CD4-positive, alpha-beta T cell treated with Interleukin-1 beta for 1 hour (primary cell): ENCODE measurements at places on chromosomes 5 and 9.

- DNase-seq = no peak
These were observed 55.1 kb downstream of the MRPL36 start for GRCh38 chr5:1744393-1745122.

- DNase-seq = no peak
These were observed 137.2 kb downstream of the SREK1 start for GRCh38 chr5:66281294-66281693.

- DNase-seq = no peak
These were observed 565.0 kb downstream of the DMRTA1 start for GRCh38 chr9:23011669-23012068.

GRCh38 chr9:89372230-89372816, 54.0 kb downstream of the SECISBP2 start:
- DNase-seq = peak; percentile 66

DNA sequence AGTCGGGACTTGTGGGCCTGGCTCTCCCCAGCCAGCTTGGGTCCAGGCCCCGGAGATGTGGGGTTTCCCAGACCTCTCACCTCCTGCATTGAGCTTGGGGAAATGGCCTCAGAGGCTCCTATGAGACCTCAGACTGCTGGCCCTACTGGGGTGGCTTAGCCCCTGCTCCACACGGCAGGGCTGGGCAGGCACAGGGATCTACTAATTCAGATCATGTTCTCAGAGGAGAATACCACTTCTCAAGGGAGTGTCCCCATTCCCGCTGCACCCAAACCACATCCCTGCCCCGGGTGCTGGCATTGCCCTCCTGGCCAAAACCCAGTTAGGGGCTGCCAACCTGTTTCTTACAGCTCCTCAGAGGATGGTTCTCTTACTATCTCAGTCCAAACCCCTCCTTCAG, 82.1 kb upstream of the LMX1B start:
- DNase-seq = no peak

GRCh38 chr5:91053741-91054025, 329.4 kb downstream of the ARRDC3 start:
- DNase-seq = no peak

GRCh38 chr9:132896906-132897305, 18.2 kb downstream of the SPACA9 start:
- no peak for DNase-seq
